Cerebellum (tissue), 4 donors: ENCODE measurements at places on chromosomes 16 and 17.

- DNase-seq, result no peak
Observed at GRCh38 chr17:11264183-11264871, 23.3 kb downstream of the SHISA6 start.

DNA sequence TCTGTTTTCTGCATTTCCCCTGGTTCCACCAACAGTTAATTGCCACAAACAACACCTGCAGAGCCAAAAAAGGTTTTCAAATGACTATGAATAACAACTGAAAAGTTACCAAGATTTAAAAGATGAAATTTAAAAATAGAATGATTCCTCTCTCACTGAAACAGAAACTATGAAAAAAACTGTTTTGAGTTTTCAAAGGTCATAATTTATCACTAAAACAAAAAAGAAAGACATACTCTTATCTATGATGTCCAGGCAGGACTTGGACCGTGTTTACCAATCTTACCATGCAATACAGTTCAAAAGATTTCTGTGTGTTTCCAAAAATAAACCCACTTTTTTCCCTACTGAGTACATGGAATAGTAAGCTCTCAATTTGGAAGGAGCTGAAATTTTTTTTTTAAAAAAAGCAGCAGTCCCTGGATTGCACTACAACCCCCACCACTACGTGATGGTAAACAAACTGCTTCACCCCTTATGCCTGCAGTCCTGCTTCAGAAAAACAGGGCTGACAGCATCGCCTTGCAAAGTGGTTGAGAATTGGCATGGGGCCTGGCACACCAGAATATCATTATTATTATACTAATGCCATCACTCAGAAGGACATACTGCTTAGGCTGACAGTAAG lies 8.5 kb downstream of the TXNDC11 start:
- no peak for DNase-seq

GRCh38 chr16:51816929-51817328 lies 665.9 kb upstream of the SALL1 start:
- DNase-seq, result no peak

DNA sequence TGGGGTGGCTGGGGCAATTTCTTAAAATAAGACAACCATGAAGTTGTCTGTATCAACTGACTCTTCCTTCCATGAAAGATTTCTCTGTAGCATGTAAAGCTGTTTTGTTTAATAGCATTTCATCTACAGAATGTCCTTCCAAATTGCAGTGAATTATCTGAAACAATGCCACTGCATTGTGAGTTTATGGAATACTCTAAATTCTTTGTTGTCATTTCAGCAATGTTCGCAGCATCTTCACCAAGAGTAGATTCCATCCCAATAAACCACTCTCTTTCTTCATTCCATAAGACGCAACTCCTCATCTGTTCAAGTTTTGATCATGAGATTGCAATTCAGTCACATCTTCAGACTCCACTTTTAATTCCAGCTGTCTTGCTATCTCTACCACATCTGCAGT lies 54.6 kb downstream of the CPPED1 start:
- no peak for DNase-seq

DNA sequence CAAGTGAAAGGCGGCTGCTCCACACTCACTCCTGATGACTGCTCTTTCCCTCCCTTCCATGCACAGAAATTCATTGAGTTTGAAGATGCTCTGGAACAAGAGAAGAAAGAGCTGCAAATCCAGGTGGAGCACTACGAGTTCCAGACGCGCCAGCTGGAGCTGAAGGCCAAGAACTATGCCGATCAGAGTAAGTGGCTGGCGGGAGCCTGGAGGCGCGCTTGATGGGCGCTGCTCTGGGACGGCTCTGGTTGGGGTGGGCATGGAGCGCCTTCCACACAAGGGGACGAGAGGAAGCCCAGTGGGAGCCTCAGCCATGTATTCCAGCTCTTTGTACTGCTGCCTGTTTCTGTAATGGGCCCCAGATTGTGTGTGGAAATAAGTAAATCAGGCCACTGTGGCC lies 18.5 kb downstream of the MAPK8IP3 start:
- no peak for DNase-seq

DNA sequence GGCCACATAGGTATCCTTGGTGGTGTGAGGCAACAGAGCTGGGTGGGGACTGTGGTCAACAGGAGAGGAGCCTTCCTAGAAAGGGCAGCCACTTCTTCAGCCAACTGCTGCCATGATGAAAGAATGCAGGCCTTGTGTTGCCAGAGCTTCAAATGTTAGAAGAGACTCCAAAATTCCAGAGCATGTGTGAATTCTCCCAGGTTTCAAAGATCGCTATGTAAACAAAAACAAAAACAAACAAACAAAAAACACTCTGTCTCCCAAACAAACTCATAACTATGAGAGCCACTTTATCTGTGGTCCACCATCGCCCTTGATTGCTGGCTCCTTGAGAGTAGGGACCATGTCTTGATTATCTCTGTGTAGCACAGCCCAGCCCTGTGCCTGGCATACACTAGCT lies 55.5 kb upstream of the ZNF423 start:
- no peak for DNase-seq

DNA sequence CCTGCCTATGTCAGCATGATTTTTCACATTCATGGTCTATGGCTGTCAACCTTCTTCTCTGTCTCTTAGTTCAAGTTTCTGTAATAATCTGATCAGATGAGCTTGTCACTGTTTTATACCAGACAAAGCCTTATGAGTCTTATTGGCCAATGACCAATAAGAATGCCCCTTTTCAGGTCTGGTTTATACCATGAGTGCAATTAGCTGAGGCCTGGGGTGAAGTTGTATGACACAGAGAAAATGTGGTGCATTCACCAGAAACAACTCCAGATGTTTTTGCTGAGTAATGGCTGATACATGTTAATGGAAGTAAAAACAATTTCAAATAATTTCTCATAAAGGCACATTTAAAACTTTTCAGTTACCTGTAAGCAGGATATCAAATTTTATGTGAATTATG lies 218.6 kb upstream of the CDH8 start:
- no peak for DNase-seq

- DNase-seq, result no peak
Observed at GRCh38 chr17:10613775-10614513, 43.2 kb downstream of the MYH3 start.

GRCh38 chr16:78005881-78006280 lies 16.5 kb upstream of the CLEC3A start:
- no peak for DNase-seq

GRCh38 chr16:82439678-82440293 lies 187.0 kb upstream of the CDH13 start:
- no peak for DNase-seq

GRCh38 chr16:11224894-11225676 lies 30.9 kb downstream of the SOCS1 start:
- no peak for DNase-seq

DNA sequence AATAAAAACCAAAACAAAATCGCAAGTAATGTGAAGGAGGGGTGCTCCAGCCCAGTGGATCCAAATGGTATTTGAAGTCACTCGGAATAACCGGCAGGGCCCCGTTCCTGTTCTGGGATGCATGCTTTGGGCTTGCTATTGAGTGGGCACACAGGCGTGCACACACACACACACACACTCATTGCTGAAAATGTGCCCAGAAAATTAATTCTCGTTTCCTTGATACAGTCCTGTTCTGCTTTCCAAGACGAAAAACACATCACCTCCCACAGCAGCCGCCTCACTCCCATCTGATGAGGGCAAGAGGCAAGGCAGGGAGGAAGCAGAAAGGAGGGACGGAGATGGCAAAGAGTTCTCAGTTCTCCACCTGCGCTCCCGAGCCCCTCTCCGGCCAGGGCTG lies 62.2 kb upstream of the SDK2 start:
- no peak for DNase-seq
